ENCODE measurements at places on chromosomes 6 and 20.

GRCh38 chr6:134282816-134283215, 35.1 kb downstream of the SGK1 start:
- no peak for DNase-seq

DNA sequence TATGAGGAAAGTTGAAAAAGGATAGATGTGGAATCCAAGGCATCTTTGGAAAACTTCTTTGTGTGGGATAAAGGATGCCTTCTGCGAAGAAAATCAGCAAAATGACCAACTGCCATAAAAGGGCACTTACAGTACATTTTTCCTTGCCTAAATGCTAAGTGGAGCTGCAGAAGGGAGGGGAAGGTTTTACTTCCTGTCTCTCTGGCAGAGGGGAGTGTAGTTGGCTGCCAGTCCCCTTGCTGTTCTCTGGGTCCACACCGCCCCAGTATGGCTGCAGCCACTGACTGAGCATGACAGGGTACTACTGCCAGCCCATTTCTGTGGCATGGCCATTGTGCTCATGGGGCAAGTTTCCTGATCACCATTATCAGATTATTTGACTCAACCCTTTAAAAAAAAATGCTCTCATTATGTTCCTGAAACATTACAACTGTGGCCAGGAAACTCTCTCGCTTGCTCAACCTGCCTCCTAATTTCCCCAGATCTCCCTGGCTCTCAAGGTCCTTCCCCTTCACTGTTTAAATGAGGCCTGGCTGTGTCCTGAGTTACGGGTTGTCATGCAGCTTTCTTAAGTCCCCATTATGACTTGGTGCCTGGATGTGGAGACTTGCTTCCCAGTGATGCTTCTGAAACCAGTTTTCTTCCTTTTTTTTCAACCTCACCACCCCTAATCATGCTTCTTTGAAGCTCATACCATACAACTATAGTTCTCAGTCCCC, 34.5 kb upstream of the FAM184A start:
- DNase-seq = no peak

DNA sequence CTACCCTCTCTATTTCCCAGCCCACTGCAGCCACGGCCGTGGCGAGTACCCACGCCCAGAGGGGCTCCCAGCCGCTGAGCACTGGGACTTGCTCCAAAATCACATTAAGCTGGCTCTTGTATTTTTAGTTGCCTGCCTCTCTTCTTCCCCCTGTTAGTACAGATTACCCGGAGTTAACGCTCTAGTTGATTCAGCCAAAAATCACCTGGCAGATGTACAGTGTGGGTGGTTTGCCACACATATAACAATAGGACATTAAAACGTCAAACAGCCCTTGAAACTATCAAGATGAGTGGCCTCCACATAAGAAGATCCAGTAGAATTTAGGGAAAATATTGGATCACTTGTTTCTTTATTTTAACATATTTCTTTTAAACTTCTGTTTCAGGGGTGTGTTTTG, 268.8 kb upstream of the PRDM1 start:
- no peak for DNase-seq

- no peak for DNase-seq
Observed at GRCh38 chr6:127462376-127462775, 3.2 kb upstream of the KIAA0408 start.

- DNase-seq = no peak
Observed at GRCh38 chr20:58143531-58143930, 84.9 kb downstream of the ANKRD60 start.

- DNase-seq = no peak
Observed at GRCh38 chr6:42889815-42890214, 10.4 kb downstream of the RPL7L1 start.

- DNase-seq = no peak
Observed at GRCh38 chr6:82823361-82823760, 242.3 kb downstream of the UBE3D start.

DNA sequence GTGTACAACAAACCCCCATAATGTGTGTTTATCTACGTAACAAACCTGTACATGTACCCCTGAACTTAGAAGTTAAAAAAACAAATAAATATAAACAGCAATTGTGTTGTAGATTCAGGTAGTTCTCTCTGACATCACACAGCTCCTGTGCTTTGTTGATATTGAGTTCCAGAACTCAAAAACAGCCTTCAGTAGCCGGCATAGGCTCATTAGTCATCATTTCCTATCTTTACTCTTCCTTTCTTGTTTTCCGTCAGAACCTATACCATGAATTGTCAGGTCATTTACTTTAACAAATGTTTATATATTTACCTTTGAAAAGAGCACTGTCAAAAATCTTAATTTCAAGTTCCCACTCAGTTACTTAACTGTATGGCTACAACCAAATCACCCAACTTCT, 88.8 kb downstream of the ADTRP start:
- no peak for DNase-seq

- DNase-seq = peak; percentile 88
Observed at GRCh38 chr6:11586536-11586935, 49.0 kb downstream of the TMEM170B start.

GRCh38 chr6:5569491-5569890, 308.2 kb downstream of the FARS2 start:
- no peak for DNase-seq

GRCh38 chr6:133315811-133316210, 74.7 kb downstream of the EYA4 start:
- no peak for DNase-seq

DNA sequence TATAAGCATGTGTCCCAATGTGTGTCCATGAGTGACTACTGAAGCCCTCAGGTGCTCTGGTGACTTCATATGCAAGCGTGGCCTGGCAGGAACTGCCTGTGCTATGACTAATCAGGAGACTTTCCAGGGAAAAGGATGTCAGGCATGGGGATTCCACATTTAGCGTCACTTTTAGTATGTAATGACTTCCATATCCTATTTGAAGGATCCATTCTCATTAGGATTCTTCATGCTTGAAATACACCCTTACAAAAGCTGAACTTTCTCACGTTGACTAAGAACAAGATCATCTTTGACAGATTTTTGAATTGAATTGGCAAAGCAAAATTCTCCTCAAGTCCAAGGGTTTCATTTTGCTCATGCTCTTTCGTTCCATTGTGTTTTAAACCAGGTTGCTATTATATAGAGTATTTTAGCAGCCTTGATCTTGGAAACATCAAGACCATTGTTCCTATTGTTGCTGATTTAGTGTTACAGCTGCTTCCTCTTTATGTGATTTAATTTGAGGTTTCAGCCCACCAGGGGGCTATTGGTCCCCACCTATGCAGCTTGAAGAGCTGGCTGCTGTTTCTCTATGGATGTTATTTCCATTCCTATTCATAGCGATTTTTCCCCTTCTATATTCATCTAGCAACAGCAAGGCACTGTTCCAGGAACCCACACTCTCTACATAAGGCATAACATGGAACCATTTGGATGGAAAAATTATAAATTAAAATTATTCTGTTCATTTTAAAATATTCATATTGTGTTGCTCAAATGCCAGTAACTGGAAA, 418.6 kb downstream of the CDKAL1 start:
- peak; percentile 78 for DNase-seq

DNA sequence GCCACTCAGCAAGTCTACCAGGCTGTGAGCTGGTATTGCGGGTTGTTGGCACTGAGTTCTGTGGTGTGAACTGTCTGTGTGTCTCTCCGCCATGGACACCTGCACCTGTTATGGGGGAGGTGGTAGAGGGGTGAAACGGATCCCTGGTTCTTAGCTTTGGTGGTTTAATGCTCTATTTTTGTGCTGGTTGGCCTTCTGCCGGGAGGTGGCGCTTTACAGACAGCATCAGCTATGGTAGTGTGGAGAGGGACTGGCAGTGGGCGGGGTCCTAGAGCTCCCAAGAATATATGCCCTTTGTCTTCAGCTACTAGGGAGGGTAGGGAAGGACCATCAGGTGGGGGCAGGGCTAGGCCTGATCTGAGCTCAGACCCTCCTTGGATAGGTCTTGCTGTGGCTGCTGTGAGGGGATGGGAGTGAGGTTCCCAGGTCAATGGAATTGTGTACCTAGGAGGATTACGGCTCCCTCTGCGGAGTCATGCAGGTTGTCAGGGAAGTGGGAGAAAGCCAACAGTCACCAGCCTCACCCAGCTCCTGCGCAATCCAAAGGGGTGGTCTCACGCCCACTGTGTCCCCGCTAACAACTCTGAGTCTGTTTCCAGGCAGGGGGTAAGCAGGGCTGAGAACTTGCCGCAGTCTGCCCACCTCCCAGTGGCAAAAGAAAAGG, 154.3 kb downstream of the CCDC170 start:
- DNase-seq = no peak

DNA sequence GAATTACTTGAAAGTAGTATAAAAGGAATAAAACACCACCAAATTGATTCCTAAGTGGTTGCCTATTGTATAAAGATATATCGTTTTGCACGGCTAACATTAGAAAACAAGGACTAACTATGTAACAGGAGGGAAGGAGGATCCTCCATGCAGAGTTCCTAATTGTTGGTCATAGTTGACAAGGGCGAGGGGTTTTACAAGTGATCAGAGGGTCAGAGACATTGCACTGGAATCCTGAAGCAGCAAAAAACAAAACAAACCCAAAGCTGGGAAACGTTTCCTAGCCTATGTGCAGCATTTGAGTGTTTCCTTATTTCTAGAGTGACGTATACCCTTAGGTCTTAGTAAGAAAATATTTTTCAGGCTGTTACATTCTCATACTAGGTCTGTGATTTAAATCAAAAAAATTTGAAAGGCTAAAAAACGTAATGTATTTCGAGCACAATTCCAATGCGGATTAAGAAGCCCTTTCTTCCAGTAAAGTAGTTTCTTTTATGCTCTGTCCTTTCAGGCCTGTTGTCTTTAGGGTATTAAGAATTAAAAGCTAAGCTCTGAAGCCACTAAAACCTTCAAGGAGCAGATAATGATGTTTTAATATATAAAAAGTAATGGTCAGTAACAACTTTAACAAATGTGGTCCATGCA, 373.8 kb upstream of the MMS22L start:
- DNase-seq = no peak

DNA sequence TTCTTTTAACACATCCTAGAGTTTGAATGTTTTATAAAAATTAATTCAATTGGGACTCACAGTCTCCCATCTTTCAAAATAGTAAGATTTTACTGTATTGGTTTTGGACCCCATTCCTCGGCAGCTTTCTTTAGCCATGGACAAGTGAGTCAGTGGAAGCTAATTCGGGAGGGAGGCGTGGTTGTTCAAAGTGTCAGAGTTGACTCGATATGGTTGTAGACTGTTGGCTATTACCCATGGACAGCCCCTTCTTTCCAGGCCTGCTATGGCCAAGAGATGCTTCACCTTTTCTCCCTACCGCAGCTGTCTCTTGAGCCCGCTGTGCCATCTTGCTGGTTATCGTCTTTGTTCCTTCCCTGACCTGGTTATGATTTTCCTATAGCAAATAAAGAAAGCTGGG, 243.0 kb downstream of the CD83 start:
- DNase-seq = no peak

DNA sequence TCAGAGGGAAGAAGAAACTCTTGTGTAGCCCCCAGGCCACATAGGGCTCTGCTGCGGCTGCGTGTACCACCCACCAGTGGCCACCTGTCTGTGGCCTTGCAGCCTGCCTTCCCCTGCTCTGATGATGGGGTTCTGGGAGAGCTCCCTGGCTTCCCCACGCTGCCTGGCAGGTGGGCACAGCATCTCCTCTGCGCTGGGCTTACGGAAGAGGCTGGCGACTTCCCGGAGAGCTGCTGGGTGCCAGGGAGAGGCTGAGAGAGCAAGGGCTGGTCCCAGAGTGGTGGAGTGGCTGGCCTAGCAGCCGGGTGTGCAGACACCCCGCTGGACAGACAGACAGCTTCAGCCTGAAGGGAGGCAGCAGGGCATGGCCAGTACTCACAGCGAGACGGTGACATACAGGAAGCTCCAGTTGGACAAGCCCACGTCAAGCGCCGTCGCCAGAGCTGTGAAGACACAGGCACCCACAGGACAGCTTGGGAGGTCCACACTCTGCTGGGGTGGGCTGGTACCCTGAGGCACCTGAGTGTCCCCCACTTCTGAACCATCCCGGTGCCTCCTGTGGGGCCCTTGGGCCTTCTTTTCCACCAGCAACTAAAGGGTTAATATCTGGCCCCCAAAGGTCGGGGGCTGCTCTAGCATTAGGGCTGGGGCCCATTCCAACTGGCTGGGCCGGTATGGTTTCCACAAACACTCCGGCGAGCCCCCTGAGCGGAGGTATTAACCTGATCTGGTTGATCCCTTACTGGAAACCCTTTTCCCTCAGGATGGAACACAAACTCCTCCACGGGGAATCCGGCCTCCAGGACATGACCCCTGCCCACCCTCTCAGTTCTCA, 48.1 kb upstream of the CDH22 start:
- no peak for DNase-seq

- no peak for DNase-seq
Observed at GRCh38 chr20:34824452-34824805, 1.0 kb downstream of the NCOA6 start.

- DNase-seq = no peak
Observed at GRCh38 chr6:139112146-139112545, 22.7 kb upstream of the HECA start.

DNA sequence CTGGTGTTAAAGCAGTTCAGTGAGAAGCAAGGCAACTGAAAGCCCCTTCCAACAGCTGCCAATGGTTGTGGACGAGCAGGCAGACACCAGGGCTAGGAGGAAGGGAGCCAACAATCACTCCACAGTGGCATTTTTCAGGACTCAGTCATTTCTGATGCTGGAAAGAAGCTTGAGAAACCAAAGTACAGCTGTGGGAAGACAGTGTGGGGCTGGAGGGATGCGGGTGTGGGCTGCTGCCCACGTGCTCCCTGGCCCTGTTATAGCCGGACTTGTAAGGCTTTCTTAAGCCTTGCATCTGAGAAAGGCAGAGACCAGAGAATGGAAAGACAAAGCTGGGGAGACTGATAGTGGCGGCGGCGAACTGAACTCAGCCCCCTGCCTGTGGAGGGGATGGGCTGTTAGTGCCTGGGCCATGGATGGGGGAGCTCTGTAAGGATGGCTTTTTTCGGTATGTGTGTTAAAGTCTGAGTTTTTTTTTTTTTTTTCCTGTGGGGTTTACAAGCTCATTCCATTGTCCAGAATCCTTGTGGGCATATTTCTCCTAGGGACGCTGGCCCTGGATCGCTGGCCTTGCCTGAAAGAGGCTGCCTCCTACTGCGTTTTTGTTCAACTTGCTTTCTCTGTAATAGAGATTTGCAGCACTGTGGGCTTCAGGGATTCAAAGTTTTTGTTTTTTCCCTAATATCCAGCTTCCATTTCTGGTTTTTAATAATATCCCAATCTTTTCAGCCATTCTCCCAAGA, 91.7 kb downstream of the GJA10 start:
- peak; percentile 79 for DNase-seq

Data from GM04504 (cell line).